ENCODE measurements at places on chromosomes 7 and 10.

- no peak for DNase-seq
- H3K4me1 ChIP-seq: peaks cover 24% of the 10 kb centered on the region
- no peak overlapping the region for H3K4me3 ChIP-seq
- no peaks in the 10 kb centered on the region for H3K27me3 ChIP-seq
- H3K36me3 ChIP-seq: no peaks in the 10 kb centered on the region
These were observed 23.4 kb downstream of the LEP start for GRCh38 chr7:128264477-128264876.

DNA sequence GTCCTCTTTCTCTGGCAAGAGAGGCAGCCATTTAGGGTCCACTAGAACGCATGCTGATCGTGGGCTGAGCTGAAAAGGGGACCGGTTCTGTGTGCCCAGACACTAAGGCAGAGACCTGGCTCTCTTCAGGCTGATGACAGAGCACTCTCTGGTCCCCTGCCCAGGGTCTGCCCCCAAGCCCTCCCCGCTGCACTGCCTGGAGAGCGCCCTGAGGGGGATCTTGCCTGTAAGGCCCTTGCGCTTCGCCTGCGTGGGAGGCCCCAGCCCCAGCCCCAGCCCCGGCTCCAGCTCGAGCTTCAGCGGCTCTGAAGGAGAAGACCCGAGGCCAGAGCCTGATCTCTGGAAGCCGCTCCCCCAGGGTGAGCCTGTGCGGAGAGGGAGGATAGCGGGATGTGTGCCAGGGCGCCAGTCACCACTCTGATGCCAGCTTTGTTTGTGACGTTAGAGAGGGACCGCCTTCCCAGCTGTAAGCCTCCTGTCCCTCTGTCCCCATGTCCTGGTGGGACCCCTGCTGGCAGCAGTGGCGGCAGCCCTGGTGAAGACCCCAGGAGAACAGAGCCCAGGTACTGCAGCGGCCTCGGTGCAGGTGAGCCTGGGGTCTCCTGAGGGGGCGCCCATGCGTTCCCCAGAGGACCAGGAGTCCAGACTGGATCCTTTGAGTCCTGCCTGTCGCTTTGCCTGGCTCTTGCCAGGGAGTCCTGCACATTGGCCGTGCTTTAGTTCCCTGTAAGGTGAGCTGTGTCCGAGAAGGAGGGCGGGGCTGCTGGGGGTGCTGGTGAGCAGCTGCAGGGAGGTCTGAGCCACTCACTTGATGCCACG, 43.2 kb downstream of the ZNF467 start:
- peaks cover 13% of the 10 kb centered on the region for H3K36me3 ChIP-seq
- no peak for DNase-seq
- H3K4me3 ChIP-seq: no peak overlapping the region
- no peaks in the 10 kb centered on the region for H3K4me1 ChIP-seq

- no peak overlapping the region for H3K4me3 ChIP-seq
- H3K4me1 ChIP-seq: peaks cover 3% of the 10 kb centered on the region
- no peak for DNase-seq
- H3K27me3 ChIP-seq: no peaks in the 10 kb centered on the region
These were observed 23.6 kb upstream of the SRI start for GRCh38 chr7:88243345-88243909.

DNA sequence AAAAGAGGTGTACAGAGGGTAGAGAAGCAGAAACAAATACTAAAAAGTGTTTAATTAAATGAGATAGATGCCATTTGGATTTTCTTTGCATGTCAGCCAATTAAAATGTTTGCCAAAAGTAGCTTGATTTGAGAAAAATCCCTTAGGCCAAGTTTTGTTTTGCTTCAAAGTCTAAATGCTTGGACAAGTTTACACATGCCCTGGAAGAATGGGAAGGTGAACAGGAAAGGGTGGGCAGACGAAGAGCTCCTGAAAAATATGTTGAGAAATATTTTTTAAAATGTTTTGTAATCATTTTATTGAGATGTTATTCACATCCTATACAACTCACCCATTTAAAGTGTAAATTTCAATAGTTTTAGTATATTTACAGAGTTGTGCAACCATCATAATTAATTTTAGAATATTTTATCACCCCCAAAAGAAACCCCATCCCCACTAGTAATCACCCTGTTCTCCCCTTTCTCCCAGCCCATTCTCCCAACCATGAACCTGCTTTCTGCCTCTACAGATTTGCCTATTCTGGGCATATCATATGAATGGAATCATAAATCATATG, 98.5 kb upstream of the ANK3 start:
- DNase-seq: no peak
- no peak overlapping the region for H3K4me3 ChIP-seq
- H3K27ac ChIP-seq: no peak overlapping the region
- H3K36me3 ChIP-seq: no peaks in the 10 kb centered on the region
- H3K4me1 ChIP-seq: no peaks in the 10 kb centered on the region
- no peaks in the 10 kb centered on the region for H3K27me3 ChIP-seq

All from H1 (cell line).